ENCODE measurements at places on chromosomes 16 and 17. TPM values are rescaled to one million over a fixed set of nuclear protein-coding genes. Genes with fewer than 3 reads are reported as not detected.

Gene SRP68
- polyA plus RNA-seq: 80.4 TPM

DNA sequence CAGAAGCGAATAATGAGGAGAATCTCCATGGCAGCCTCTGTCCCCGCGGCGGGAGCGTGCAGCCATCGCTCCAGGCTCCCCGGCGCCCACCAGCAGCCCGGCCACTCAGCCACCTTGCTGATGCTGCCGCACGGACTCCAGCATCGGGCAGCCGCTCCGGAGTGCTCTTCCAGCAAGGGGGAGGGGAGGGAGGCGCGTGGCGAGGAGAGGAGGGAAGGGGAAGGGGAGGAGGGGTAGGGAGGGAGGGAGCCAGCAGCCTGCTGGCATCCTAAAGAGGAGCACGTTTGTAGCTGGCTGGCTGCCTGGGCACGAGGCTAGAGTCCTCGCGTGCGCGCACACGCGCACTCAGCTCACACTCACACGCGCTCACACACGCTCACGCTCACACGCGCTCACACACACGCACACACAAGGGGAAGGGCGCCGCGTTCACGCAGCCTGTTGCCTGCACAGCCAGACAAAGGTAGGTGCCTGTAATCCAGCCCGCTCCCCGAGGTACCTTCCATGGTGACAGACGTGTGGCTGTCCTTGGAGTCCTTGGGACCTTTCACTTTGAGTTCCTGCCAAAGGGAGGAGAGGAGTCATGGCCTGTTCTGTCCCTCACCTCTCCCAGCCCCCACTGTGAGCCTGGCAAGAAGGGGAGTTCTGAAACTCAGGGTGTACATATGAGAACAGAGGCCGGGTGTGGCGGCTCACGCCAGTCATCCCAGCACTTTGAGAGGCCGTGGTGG lies 82.1 kb downstream of the TIMM22 start:
- DNase-seq: no peak

DNA sequence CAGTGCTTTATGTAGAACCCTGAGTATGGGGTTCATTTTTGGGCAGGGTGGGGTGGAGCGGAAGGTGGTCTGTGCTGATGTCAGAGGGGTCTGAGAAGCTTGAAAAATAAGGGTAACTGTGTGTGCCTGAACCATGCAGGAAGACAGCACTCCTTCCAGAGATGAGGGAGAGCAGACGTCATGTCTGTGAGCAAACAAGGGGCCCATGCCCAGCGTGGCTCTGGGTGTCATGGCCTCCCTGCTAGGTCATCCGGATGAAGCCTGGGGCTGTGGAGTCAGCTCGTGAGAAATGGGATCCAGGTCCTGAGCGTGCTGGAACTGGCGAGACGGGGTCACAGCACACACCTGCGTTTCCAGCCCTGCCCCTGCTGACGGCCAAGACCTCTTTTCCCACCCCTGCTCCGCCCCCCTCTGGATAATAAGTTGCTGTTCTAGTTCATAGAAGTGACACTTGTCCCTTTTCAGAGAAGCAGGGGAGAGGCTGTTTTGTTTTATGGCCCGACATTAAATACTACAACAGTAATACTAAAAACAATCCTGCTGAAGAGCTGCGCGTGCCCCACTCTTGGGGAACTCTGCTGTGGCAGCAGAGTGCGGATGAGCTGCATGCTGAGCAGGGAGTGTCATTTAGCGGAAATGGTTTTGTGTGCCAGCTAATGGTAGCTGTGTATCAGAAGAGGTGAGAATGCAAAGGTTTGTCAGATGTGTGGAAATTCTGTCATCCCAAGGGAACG lies 92.6 kb downstream of the RPTOR start:
- no peak for DNase-seq

DNA sequence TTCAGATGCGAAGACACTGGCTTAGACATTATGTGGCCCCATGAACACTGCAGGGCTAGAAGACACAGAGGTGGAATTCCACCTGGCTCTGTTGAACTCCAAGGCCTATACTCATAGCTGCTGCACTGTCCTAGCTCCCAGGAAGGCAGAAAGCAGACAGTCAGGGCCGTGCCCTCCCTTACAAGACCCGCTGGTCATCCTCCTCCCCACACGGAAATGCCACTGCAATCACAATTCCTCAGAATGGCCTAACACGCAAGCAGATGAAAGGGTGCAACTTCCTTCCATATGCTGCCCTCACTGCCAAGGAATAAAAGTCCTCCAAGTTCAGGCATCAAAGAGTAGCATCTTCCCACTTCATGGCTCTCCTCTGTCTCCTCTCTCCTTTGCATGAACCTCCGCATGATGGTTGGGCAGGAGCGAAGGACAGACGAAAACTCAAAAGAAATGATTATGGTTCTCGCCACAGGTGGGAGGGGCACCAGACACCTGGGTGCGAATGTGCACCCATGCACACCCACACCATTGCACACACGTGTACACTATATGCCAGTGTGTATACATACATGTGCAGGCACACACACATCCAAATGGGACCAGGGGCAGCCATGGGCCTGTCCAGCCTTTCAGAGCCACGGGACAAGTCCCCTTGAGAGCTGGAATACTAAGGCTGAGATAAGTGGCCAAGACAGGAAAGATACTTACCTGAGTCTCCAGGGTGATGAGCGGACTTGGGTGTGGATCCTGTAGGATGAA lies 113.3 kb downstream of the XYLT1 start:
- no peak for DNase-seq

Gene SOX15
- polyA plus RNA-seq: not detected

Gene MYO15A
- 0.54 TPM for polyA plus RNA-seq

DNA sequence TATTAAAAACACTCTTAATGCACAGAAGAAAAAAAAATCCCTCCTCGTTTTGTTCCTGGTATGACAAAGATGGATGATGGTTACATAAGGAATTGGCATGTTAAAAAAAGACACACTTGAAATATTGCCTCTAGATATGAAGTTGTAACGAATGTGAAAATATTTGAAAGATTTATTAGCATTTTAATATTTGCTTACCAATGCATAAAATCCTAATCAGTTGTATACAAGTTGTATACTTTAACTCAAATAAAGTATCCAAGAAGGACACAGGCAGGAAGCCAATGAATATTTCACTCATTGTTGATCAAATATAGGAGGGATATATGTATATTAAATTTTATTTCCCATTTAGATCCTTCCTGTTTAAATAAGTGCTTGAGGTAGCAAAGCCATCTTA lies 850.8 kb upstream of the RBFOX1 start:
- DNase-seq: no peak

Gene CIBAR2
- not detected for polyA plus RNA-seq

Gene ZG16
- not detected for polyA plus RNA-seq

Gene CACNB1
- 2.7 TPM for polyA plus RNA-seq

DNA sequence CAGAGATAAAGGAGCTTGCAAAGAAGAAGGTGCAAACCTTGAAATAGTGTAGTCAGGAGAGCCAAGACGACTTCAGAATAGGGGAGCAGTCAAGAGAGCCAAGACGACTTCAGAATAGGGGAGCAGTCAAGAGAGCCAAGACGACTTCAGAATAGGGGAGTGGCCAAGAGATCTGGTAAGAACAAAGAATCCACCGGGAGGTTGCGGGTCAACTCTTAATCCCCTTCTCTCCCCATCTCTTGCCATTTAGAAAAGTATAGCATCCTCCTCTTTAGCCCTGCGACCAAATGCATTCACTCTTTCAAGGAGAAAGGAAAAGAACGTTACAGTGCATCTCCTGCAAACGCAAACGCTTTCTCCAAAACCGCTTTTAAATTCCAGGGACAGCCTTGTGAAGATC lies 713 bp downstream of the KNOP1 start:
- no peak for DNase-seq

Gene DNAI2
- 0.60 TPM for polyA plus RNA-seq

Gene OTOP3
- polyA plus RNA-seq: not detected

- DNase-seq: no peak
Measured at GRCh38 chr16:90009172-90009899, 9.9 kb downstream of the DBNDD1 start.

- no peak for DNase-seq
Measured at GRCh38 chr16:11410376-11411058, 65.3 kb downstream of the RMI2 start.

Gene NOS2
- not detected for polyA plus RNA-seq

DNA sequence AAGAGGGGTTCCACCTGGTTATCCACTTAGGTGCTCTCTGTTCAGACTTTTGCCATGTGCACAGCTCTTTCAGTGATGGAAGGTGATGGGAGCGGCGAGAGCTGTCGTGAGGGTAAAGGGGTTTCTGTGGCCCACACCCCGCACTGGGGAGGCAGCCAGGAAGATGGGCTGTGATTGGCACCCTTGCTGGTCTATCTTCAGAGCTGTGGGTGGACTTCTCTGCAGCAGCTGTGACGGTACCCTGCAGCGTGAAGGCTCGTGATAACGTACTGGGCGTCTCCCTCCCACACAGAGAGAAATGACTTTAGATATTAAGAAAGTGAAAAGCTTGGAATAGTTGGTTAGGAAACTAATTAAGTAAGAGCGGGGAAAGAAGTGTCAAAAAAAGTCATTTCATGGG lies 45.8 kb downstream of the MPRIP start:
- DNase-seq: no peak

GRCh38 chr17:80251966-80252365 lies 8.7 kb upstream of the RNF213 start:
- no peak for DNase-seq

DNA sequence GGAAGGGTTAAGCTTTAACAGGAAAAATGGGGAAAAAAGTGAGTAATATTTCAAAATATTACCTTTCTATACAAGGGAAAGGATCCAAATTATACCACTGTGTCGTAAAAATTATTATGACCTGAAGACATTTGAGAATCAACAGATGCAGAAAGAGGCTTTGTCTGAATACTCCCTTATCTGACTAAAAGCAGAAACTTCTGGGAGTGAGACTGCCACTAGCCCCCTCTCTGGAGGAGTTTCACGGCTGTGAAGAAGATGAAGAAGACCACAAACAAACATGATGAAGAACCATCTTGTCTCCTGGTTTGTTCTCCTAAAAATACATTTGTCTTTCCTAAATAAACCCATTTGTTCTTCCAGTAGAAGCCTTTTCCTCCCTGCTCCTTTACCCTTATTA lies 29.4 kb downstream of the CNTROB start:
- DNase-seq: no peak
